CD4-positive, alpha-beta memory T cell (primary cell): ENCODE measurements at places on chromosomes 3 and 15.

- no peak for DNase-seq
Measured at GRCh38 chr15:78950902-78951840, 6.3 kb upstream of the CTSH start.

DNA sequence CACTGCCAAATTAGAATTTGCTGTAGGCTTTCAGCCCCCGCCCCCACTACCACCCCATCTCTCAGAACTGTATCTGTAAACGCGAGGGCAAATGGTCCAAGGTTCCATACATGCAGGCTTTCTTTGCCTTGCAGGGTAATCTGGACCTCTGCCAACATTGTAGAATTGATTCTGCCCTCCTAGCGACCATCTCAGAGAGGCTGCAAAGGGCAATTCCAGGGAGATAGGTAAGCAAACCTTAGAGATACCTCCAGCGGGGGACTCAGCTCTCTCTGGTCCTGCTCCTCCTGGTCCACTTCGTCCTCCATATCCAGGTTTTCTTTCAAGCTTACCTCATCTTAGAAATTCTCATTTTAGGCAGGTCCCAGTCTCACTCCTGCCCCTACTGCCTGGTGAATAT, 64.4 kb downstream of the SLMAP start:
- no peak for DNase-seq

GRCh38 chr15:86349565-86349964, 269.9 kb downstream of the AGBL1 start:
- no peak for DNase-seq

GRCh38 chr3:49680493-49681231, 6.5 kb downstream of the APEH start:
- no peak for DNase-seq

DNA sequence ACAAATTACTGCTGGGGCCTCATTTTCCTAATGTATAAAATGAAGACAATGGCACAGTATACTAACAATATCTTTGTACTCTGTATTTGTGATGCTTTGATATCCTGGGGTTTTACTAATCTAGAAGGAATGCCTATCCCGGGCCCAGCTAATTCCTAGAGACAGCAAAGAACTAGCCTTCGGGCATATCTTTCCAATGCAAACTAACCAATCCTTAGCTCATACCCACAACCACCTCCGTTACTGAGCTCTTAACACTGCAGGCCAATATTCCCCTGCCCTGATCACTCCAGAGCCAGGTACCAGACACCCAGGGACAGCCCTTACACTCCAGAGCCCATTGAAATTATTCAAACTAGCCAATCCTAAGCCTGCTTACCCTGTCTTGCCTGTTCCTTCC, 309.0 kb downstream of the ULK4 start:
- DNase-seq = no peak

DNA sequence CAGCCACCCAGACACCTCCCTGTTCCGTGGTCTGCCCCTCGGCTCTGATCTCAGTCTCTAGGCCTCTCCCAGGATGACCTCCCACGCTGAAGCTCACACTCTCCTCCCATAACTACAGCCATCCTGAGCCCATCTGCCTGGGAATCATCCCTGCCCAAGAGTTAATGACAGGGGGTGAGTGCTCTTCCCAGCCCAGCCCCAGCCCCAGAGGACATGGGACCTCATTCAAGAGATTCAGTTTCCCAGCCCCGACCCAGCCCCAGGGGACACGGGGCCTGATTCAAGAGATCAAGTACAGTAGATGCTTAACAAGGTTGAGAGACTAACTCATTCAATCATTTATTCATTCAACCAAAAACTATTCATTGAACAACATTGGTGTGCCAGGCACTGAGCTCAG, 272.0 kb downstream of the XXYLT1 start:
- DNase-seq = no peak

- no peak for DNase-seq
Measured at GRCh38 chr3:52402101-52402521, 42.8 kb downstream of the SEMA3G start.

- no peak for DNase-seq
Measured at GRCh38 chr15:67674983-67675382, 132.5 kb downstream of the MAP2K5 start.

DNA sequence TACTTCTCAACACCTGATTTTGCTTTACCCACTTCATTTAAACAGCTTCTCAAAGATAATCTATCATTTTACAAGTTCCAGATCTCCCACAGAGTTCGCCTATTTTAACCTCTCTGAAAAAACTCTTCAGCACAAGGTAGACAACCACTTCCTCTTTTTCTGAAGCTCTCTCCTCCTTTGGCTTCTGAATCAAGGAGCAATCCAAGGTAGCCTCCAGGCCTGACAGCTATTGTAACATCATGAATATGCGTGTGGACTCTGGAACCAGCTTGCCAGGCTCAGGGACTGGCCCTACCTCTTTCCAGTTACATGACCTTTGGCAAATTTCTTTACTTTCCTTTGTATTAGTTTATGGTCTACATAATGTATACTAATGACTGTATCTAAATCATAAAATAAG, 405.9 kb upstream of the ZNF385D start:
- DNase-seq = no peak

GRCh38 chr15:88882785-88883184, 12.6 kb downstream of the HAPLN3 start:
- no peak for DNase-seq

DNA sequence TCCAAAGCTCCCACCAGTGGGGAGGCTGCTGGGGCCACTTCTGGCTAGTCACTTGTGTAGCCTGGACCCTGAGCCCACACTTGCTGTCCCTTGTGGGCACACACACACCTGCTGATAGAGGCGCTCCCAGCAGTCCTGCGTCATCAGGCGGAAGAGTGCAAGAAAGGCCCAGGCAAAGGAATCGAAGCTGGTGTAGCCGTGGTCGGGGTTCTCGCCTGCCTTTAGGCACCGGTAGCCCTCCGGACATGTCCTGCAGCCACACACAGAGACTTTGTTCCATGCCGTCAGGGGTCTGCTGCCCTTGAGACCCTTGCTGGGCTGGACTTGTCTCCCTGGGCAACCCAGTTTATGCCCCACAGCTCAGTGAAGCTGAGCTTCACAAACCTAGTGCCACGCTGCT, 42.9 kb downstream of the SCN5A start:
- no peak for DNase-seq
